Occipital lobe (tissue), 3 donors: ENCODE measurements at places on chromosomes 3 and 15. TPM values are rescaled to one million over a fixed set of nuclear protein-coding genes. Genes with fewer than 3 reads are reported as not detected.
A peak's percentile ranks its signal among the peaks of the same experiment; 100 is the strongest.

DNA sequence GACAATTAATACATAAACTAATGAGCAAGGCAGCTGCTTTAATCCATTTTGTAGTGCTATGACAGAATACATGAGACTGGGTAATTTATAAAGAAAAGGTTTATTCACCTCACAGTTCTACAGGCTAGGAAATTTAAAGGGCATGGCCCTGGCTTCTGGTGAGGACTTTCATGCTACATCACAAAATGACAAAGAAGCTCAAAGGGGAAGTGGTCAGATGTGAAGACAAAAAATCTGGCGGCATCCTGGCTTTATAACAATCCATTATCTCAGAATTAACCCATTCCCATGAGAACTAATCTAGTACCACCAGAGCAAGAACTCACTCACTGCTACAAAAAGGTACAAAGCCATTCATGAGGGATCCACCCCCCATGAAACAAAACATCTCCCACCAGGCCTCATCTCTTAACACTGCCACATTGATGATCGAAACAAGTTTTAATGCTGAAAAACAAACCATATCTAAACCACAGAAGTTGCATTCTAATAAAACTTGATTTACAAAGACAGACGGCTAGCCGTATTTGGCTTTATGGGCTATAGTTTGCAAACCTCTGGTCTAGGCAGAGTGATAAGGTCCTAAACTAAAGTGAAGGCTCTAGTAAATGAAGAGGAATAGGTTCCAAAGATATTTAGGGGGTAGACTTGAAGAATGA is 44.2 kb downstream of the GSK3B start:
- no peak for DNase-seq

- DNase-seq: no peak
Measured at GRCh38 chr3:61237858-61238257, 13.4 kb downstream of the FHIT start.

GRCh38 chr3:179991104-179991503 is 45.6 kb downstream of the PEX5L start:
- no peak for DNase-seq

CNTN4 gene
- total RNA-seq: 56.9 TPM

DNA sequence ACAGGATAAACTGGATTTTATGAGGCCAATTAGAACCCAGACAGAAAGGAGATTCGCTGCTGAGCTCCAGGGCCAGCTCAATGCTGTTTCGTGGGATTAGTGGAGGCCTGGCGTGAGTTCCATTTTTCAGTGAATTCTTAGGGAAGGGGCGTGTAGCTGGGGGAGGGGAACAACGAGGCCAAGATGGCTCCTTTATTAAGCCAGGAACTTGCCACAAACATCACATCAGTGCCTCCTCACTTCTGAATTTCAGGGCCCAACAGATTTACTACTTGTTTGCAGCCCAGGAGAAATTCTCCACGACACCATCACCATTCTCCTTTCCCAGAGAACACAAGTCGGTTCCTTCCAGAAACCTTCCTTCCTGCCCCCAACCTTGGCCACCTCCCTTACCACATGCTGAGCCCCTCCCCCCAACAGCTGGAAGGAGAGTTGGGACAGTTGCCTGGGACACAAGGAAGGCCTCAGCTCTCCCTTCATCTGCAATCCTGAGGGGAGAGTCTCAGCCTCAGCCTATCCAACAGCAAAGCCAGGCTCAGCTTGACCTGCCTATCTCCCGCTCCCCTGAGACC is 5.8 kb downstream of the IGDCC4 start:
- no peak for DNase-seq

GRCh38 chr15:78930577-78931388 is 14.1 kb downstream of the CTSH start:
- DNase-seq: no peak

ALPK3 gene
- 1.6 TPM for total RNA-seq

GRCh38 chr3:192578729-192579128 is 148.6 kb downstream of the FGF12 start:
- no peak for DNase-seq

- DNase-seq: no peak
Measured at GRCh38 chr3:14959359-14959943, 12.1 kb downstream of the NR2C2 start.

- DNase-seq: no peak
Measured at GRCh38 chr3:185702262-185703225, 116.4 kb downstream of the SENP2 start.

DNA sequence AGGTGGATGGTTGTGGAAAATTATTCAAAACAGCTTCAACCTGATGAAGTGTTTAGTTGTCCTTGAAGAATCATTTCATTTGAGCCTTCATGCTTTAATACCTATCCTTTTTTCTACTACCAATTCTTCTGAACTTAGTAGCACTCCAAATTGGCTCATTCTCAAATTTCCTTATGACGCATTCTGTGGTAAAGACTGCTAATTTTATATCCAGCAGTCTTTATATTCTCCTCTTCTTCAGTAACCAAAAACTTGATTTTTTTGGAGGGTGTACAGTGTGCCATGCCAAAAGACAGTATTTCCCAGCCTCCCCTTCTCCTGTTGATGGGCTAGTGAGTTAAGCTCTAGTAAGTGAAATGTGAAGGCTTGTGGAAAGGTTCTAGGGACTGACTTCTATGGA is 25.2 kb downstream of the CGNL1 start:
- DNase-seq: no peak

GRCh38 chr3:52704611-52705437 is 767 bp downstream of the GLT8D1 start:
- DNase-seq: no peak

GPR160 gene
- 2.5 TPM for total RNA-seq

- no peak for DNase-seq
Measured at GRCh38 chr15:86127547-86127946, 47.9 kb downstream of the AGBL1 start.

DNA sequence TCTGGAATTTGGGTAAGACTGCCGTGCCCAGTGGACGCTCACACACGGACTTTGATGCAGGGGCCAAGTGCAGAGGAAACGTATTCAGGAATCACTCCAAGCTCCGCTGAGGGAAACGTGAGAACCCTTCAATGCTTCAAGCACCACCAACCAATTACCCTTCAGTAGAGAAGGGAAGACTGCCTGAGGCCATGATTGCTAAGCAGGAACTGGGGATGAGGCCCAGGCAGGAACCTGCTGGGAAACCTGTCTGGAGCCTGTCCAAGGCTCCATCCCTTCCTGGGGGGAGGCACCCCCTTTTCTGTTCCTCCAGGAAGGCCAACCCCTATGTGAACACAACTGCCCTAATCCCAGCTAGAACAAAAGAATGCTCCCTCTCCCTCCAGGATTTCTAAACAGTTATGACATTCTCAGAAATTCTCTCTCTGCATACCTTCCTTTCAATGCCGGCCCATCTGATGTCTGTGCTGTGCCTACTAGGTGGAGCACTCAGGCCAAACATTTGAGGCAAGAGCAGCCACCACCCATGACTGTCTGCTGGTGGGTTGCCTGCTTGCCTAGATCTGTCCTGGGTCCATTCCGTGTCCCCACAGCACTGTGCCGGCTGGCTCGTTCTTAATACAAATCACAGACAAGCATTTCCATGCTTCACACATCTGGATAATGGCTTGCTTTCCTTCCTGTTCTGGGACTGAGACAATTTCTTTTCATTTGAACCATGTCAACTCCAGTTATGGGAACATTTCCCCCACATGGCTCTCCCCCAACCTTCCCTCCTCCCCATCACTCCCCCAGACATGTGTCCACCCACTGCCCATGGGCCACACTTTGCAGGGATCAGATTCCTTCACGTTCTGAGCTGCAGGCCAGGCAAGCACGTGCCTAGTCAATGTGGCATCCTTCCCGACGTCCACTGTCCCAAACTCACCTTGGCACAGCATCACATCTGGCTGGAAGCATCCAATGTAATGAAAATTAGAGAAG is 149.4 kb downstream of the ADAMTS17 start:
- no peak for DNase-seq

- peak; percentile 26 for DNase-seq
Measured at GRCh38 chr3:179260949-179261765, 10.2 kb upstream of the KCNMB3 start.

TMEM212 gene
- not detected for total RNA-seq

DNA sequence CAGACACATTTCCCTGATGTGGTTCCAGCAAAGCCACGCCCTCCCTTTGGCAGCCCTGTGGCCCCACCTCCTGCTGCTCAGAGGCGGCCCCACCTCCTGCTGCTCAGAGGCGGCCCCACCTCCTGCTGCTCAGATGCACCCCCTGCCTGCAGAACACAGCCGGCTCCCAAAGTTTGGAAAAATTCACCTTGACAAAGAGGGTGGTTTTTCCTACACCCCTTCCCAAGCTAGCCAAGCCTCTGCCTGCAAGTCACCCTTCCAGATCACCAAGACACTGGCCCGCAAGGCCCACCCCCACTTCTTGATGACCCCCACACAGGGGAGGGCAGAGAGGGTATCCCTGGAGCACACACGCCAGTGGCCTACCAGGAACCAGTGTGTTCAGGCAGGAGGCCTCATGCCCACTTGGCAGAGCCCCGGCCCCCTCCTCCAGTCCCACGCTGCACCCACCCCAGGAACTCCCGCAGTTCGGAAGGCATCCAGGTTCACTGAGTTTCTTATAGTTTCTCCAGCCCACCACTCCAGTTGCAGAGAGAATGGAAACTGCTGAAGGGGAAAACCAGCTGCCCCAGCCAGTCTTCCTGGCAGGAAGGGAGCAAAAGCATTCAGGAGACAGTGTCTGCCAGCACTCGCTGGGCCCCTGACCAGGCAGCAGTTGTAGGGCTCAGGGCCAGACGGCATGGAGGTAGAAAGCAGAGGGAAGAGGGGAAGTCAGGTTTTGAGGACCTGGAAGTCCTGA is 2.3 kb upstream of the HAPLN3 start:
- peak; percentile 34 for DNase-seq

ZKSCAN7 gene
- total RNA-seq: 29.8 TPM

DNA sequence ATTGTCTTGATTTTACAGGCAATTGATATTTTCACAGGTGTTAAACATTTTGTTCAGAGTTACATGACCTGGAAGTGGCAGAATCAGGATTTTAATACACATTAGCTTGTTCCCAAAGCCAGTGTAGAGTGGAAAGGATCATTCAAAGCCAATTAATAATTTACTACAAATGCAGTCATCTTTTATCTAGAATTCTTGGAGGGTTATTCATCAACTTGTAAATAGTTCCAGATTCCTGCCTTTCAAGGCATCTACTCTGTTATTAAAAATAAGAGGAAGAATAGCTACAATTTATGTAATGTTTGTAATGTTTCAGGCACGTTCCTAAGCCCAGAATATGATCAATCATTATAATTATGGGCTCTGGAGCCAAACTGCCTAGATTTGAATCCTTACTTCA is 358.5 kb downstream of the ZNF385D start:
- no peak for DNase-seq

- DNase-seq: no peak
Measured at GRCh38 chr3:42539871-42540714, 37.6 kb downstream of the VIPR1 start.

- DNase-seq: no peak
Measured at GRCh38 chr3:115074502-115074901, 72.6 kb downstream of the ZBTB20 start.

DNA sequence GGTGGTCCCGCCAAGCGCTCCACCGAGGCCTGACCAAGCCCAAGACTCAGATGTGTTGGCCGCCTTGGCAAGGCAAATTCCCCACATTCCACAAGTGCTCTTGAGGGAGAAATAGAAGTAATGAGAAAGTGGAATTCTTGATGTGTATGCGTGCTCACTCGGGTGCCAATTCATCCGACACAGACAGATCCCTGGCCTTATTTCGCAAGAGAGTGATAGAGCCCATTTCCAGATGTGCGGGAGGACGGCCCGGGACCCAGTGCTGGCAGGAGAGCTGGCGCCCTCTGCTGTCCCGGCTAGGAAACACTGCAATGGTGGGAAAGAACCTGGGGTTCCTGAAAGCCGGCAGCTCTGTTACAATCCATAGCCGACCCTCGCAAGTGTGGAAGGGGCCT is 76.0 kb downstream of the HMG20A start:
- no peak for DNase-seq

STRC gene
- total RNA-seq: 0.47 TPM

- DNase-seq: no peak
Measured at GRCh38 chr15:99502661-99503060, 63.1 kb upstream of the MEF2A start.

DNA sequence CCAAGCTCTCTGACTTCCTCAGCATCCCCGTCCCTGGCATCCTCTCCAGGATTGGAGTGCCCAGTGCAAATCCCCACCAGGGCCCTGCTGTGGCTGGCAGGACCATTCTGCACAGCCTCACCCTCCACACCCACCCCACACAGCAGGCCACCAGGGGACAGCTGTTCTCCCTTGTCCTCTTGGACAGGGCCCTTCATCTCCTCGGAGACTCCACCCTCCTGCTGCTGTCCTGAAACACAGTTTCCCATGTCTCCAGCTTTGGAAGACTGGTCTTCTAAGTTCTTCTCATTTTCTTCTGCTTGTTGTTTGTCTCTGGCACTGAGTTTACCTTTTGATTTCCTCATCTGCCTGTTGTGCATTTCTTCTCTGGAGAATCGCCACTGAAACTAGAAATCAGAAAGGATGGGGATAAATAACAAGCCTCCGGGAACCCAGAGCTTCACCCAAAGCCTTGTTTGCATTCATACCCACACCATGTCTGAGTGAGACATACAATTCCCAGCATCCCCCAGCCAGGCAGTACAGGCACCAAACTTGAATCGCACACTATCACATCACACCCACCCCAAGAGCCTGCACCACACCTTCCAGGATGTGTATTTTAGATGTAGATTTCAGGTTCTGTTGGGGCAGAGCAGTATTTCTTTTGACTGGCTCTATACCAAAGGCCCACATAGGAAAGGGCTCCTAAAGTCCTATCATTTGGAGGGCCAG is 52.0 kb downstream of the OXNAD1 start:
- DNase-seq: no peak

- no peak for DNase-seq
Measured at GRCh38 chr3:128381609-128382008, 85.1 kb downstream of the DNAJB8 start.

- DNase-seq: no peak
Measured at GRCh38 chr3:48068886-48069285, 52.7 kb upstream of the MAP4 start.

MRAS gene
- 53.3 TPM for total RNA-seq

DNA sequence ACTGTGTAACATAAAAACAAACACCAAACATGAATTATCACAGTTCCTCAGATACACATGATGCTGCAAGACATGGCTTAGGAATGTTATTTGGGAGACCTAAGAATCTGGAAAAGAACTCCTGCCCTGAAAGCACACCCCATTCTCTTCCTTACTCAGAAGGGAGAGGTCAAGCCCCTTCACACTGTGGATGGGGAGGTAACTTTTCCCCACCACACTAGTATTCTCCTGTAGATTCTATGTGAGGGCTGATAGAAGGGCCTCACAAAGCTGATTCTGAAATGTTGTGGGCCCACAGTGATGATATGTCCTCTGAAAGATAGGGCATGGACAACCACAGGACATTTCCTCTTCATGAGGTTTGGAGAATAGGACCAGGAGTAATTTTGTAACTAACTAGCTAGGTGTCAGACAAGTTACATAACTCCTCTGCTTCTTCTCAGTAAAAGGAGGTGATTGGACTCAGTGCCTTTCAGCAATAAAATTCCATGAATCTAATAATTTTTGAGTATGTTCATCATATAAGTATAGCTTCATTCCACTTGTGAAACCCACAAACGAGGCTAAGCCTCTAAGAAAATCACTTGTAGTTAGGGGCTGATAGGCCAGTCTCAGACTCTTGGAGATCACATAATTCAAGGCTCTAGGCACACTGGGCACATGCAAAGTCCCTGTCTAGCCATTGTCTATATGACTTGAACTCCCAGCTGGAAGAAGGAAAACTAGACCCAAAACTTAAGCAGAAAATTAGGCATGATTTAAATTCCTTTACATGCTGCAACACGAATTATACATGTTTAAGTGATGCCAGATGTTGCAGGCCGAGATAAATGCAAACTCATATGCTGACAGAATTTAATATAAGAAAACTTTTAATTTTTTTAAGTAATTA is 7.5 kb downstream of the PTX3 start:
- DNase-seq: no peak

DPPA2 gene
- not detected for total RNA-seq
